Osteocyte (in vitro differentiated cells): ENCODE measurements at places on chromosomes 12 and 14. TPM values are rescaled to one million over a fixed set of nuclear protein-coding genes. Genes with fewer than 3 reads are reported as not detected.
A peak's percentile ranks its signal among the peaks of the same experiment; 100 is the strongest.

- no peak overlapping the region for H3K4me3 ChIP-seq
- H3K36me3 ChIP-seq = peaks cover 23% of the 10 kb centered on the region
- H3K4me1 ChIP-seq = no peaks in the 10 kb centered on the region
- no peak overlapping the region for H3K27ac ChIP-seq
Observed at GRCh38 chr14:63273717-63274655, 44.7 kb downstream of the GPHB5 start.

DNA sequence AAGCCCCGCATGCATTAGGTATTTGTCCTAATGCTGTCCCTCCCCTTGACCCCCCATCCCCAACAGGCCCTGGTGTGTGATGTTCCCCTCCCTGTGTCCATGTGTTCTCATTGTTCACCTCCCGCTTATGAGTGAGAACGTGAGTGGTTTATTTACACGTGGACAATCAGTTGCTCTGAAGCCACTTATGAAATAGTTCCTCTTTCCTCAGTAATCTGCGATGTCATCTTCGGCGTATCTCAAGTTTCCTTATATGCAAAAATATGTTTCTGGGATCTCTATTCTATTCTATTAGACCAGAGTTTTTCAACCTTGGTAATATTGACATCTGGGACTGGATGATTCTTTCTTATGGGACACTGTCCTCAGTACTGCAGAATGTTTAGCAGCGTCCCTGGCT, 56.0 kb upstream of the DCD start:
- H3K4me1 ChIP-seq = no peaks in the 10 kb centered on the region
- peaks cover 8% of the 10 kb centered on the region for H3K27me3 ChIP-seq
- H3K27ac ChIP-seq = no peak overlapping the region
- H3K36me3 ChIP-seq = no peaks in the 10 kb centered on the region

The CCDC184 gene
- total RNA-seq = 0.29 and 0.32 TPM in 2 replicates

The KRT2 gene
- total RNA-seq = not detected in 2 replicates

DNA sequence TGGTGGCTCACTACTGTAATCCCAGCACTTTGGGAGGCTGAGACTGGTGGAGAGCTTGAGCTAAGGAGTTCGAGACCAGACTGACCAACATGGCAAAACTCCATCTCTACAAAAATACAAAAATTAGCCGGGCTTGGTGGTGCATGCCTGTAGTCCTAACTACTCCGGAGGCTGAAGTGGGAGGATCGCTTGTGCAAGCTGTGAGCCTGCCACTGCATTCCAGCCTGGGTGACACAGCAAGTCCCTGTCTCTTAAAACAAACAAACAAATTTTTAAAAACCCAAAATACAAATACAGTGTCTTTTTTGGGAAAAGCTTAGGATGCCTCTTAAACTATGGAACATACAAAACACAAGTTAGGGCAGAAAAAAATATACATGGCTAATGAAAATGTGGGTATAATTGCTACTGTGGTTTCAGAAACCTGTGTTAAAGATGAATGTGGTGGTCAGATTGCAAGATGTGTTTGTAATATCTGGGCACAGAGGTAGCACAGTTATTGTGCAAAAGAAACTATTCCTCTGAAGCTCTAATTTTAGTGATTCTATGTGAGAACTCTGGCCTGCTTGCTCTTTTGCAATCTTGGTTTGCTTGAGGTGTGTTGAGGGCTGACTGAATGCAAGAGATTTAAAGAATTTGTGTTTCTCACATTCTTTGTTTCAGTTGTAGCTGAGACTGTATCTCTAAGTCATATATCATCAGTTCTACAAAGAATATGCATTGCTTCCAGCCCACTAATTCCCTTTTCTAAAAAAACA, 3.9 kb upstream of the HSPA2 start:
- no peaks in the 10 kb centered on the region for H3K36me3 ChIP-seq
- DNase-seq = no peak
- H3K4me3 ChIP-seq = no peak overlapping the region
- peak overlapping the region; percentile 33 for H3K27ac ChIP-seq
- H3K4me1 ChIP-seq = peaks cover 16% of the 10 kb centered on the region
- no peaks in the 10 kb centered on the region for H3K27me3 ChIP-seq

The KCNJ8 gene
- 0.24 and 0.59 TPM in 2 replicates for total RNA-seq

The KRT83 gene
- total RNA-seq = not detected in 2 replicates

DNA sequence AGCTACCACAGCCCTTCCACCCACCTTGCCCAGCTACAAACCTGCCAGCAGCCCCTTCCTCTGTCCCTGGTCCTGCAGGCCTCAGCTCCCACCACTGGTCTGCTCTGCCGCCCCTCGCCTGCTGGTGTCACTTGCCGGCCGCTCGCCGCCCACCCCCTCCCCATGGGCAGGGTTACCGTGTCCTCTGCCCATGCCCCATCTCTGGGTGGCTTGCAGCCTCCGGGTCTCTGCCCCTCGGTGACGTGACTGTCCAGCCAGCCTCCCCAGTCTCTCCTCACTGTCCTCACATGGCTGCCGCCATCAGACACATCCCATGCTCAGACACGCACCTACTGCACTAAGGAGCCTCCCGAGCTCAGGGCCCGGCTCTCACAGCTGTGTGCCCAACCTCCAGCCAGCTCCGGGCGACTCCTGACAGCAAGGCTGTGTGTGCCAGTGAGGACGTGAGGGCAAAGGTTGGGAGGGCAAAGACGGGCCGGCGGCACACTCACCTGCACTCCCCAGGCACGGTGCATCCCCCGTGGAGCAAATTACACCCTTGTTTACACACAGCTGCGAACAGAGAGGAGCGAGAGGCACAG, 13.4 kb downstream of the JAG2 start:
- DNase-seq = no peak
- H3K27ac ChIP-seq = no peak overlapping the region
- H3K36me3 ChIP-seq = no peaks in the 10 kb centered on the region
- peaks cover 3% of the 10 kb centered on the region for H3K4me1 ChIP-seq
- H3K27me3 ChIP-seq = peaks cover 3% of the 10 kb centered on the region
